Stimulated activated CD8-positive, alpha-beta memory T cell treated with anti-CD3 and anti-CD28 coated beads, Interleukin-12 subunit alpha, Interleukin-12 subunit beta, amount 100 ng/mL, for 1 hour (primary cell): ENCODE measurements at places on chromosomes 5 and 9.

- DNase-seq: no peak
Measured at GRCh38 chr9:37381094-37381741, 41.3 kb upstream of the GRHPR start.

DNA sequence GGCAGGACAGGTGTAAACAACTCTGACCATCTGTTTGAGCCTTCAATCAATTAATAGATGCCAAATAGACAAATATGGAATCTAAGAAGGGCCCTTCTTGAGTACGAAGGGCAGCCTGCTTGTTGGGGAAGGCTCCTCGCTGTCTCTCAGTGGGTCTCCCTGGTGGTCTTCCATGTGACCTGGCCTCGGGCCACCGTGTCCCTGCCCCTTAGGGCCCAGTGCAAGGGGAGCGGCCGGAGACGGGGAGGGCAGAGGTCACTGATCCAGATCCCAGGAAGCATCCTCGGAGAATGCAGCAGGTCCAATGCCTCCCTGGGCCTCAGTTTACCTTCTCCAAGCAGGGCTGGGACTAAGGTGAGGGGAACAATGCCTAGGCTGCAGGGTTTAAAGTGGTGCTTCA, 2.5 kb downstream of the DBH start:
- DNase-seq: no peak

- no peak for DNase-seq
Measured at GRCh38 chr5:153096381-153096780, 394.1 kb upstream of the GRIA1 start.

- no peak for DNase-seq
Measured at GRCh38 chr5:43309122-43309521, 4.1 kb downstream of the HMGCS1 start.

GRCh38 chr5:110106750-110107149, 417.0 kb downstream of the MAN2A1 start:
- DNase-seq: no peak

DNA sequence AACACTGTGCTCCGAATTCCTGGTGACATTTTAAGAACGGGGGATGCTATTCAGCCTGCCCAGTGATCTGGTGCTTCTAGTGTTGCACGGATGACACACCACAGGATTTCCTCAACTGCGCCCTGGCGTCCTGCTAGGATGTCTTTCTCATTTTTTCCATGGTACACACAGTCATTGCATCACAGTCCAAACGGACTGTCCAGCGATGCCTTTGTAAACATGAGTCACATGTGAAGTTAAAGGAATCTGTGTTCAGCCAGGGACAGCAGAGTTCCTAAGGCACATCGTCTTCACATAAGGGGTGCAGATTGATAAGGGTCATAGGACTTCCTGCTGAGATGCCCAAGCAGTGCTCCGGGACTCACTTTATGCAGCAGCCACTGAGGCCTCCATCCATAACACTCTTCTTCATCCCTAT, 9.3 kb upstream of the PTPN3 start:
- no peak for DNase-seq

GRCh38 chr9:137764981-137765380, 112.6 kb upstream of the CACNA1B start:
- no peak for DNase-seq

DNA sequence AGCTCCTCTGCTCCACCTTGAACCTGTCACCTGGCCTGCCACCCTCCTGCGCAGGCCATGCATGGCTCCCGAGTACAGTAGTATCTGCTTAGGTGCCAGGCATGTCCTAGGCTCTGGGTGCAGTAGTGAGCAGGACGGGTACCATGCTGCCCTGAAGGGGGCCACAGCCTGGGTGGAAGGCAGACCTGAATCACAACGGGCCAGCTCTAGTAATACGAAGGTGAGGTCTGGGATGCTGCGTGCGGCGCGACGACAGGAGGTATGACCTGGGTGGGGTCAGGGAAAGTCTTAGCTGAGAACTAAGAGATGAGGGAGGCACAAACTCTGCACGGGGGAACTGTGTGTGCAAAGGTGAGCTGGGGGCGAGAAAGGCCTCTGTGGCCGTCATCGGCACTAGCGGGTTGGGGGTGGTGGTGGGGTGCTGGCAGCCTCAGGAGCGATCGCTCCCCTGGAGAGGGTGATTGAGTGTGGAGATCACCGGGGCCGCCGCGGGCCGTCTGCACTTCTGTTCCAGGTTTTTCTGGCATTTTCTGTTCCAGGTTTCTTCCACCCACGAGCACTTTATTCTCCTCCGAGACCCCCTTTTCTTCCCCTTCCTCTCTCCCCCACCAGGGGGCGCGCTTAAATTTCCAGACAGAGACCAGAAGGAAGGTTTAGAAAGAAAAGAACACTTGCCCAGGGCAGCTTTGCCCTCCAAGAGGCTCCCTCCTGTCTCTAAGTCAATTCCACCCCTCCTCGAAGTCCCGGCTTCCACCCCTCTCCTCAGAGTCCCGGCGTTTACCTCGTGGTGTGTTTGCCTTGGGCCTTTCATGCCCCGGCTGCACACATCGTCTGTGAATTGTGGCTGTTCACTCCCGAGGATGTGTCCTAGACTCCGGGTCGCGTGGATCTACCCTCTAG, 15.1 kb downstream of the PDLIM4 start:
- peak; percentile 59 for DNase-seq

GRCh38 chr9:24608599-24608998, 62.9 kb upstream of the IZUMO3 start:
- DNase-seq: no peak

DNA sequence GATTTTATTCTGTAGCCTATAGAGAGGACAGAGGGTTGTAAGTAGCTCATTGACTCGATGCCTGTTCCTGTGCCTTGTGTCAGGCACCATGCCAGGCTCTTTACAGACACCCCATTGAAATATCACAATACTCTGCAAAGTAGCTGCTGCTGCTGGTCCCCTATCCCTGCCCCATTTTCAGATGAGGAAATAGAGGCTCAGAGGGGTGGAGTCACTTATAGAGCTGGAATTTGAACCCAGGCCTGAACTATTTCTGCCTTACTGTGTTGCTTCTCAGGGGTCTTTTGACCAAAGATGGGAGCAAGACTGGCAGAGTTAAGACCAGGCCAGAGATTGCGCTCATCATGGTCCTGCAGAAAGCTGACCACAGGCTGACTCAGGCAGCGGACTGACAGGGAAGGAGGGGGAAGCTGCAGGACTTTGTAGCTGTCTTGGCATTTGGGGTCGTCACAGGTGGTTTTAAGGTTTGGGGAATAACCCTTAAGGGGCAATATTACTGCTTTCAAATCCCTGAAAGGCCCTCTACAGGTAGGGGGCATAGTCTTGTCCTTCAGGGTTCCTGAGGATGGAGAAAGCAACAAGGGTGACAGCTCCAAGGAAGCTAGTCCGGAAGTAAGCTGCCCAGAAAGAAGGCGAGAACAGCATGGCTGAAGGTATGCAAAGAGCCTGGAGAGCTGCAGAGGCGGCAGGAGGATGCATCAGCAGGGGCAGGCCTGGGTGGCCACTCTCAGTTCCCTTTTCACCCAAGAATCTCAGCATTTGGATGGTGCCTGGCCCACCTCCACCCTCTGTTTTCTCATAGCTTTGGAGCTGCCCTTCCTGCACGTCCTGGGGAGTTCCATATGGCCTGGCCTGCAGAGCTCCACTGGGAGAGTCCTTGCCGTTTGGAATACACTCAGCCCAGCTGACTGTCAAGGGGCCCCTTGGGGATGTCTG, 18.3 kb upstream of the NDST1 start:
- DNase-seq: no peak
